ENCODE measurements at places on chromosomes 6 and 20. TPM values are rescaled to one million over a fixed set of nuclear protein-coding genes. Genes with fewer than 3 reads are reported as not detected.
A peak's percentile ranks its signal among the peaks of the same experiment; 100 is the strongest.

DNA sequence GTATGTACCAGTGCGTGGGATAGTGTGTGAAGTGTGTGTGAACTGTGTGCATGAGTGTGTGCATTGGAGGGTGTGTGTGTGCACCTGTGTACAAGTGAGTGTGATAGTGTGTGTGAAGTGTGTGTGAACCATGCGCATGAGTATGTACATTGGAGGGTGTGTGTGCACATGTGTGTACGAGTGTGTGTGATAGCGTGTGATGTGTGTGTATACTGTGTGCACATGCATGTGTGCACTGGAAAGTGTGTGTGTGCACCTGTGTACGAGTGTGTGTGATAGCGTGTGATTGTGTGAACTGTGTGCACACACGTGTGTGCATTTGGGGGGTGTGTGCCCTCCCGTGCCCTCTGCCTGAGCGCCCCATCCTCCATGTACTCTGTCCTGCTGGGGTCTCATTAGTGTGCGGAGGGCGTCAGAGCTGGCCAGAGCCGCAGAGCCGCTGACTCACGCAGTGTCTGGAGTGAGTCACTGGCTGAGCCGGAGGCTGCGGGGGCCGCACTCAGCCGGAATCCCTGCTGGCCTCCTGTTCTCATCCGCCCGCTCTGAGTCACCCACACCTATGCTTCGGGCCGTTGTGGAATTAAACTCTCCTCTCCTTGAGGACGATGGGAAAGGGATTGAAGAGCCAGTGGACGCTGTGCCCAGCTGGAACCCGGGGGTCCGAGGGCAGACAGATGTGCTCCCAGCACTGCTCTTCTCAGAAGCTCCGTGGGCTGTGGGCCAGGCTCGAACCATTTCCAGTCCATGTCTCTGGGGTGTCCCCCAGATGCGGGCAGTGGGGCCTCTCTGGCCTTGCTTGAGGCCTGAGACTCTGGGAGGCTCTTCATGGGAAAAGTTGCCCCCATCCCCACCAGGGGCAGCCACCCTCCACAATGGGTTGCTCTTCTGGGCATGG, 27.3 kb upstream of the STX16 start:
- DNase-seq = no peak
- no peaks in the 10 kb centered on the region for H3K36me3 ChIP-seq
- peaks cover 14% of the 10 kb centered on the region for H3K4me1 ChIP-seq
- no peak overlapping the region for H3K27ac ChIP-seq

- H3K4me3 ChIP-seq = no peak overlapping the region
- DNase-seq = no peak
- H3K27me3 ChIP-seq = no peaks in the 10 kb centered on the region
- no peaks in the 10 kb centered on the region for H3K36me3 ChIP-seq
Observed at GRCh38 chr20:58213121-58213520, 15.3 kb downstream of the ANKRD60 start.

DNA sequence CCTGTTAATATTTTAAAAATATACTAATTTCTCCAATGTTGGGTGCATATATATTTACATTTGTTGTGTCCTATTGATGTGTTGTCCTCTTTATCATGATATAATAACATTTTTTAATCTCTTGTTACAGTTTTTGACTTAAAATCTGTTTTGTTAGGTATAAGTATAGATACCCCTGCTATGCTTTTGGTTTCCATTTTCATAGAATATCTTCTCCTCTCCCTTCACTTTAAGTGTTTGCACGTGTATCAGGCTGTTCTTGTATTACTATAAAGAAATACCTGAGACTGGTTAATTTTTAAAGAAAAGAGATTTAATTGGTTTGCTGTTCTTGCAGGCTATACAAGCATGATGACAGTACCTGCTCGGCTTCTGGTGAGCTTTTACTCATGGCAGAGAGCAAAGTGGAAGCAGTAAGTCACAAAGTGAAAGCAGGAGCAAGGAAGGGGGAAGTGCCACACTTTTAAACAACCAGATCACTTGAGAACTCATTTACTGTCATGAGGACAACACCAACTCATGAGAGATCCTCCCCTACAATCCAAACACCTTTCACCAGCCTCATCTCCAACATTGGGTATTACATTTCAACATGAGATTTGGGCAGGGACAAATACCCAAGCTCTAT, 340.5 kb upstream of the SYNCRIP start:
- no peak overlapping the region for H3K27ac ChIP-seq
- peaks cover 8% of the 10 kb centered on the region for H3K36me3 ChIP-seq
- H3K27me3 ChIP-seq = peaks cover 2% of the 10 kb centered on the region
- H3K4me3 ChIP-seq = no peak overlapping the region
- peaks cover 2% of the 10 kb centered on the region for H3K4me1 ChIP-seq
- no peak for DNase-seq

GRCh38 chr6:113221850-113222249, 635.3 kb upstream of the MARCKS start:
- H3K36me3 ChIP-seq = no peaks in the 10 kb centered on the region
- H3K4me3 ChIP-seq = no peak overlapping the region
- H3K4me1 ChIP-seq = peaks cover 6% of the 10 kb centered on the region
- no peak overlapping the region for H3K27ac ChIP-seq
- H3K27me3 ChIP-seq = no peaks in the 10 kb centered on the region
- peak; percentile 13 for DNase-seq

DNA sequence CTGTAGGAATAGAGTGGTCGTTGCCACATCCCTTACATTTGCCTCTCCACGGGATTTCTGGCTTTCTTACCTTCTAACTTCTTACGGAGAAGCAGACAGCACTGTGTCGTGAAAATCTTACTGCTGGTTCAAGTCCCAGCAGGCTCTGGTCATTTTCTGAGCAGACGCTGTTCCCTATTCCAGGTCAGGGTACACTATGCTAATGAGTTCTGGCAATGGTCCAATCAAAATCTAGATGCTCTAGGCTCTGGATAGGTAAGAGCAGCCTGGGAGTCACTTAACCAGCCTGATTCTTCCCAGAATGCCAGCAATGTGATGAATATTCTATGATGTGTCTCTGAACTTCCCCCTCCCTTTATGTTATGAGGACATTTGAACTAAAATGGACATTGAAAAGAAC, at the start of gene GCM1:
TSS of gene GCM1 (minus strand) at position 158 of the 400 bp plus-strand sequence. CDS start 3,209 bp downstream, outside the sequence.
- no peak within 1 kb of the TSS for H3K4me3 ChIP-seq
- no peak within 1 kb of the TSS for H3K27ac ChIP-seq
- peaks cover 10% of the 10 kb centered on the region for H3K4me1 ChIP-seq
- peaks cover 7% of the 10 kb centered on the region for H3K27me3 ChIP-seq
- no peaks in the 10 kb centered on the region for H3K36me3 ChIP-seq

Gene LHFPL5
- total RNA-seq = not detected

- peaks cover 28% of the 10 kb centered on the region for H3K4me1 ChIP-seq
- DNase-seq = no peak
- no peak overlapping the region for H3K4me3 ChIP-seq
- H3K27ac ChIP-seq = no peak overlapping the region
Observed at GRCh38 chr20:38863024-38863851, 57.7 kb downstream of the PPP1R16B start.

Gene SNAI1
- 7.9 TPM for total RNA-seq

Gene DLGAP4
- total RNA-seq = 52.6 TPM

GRCh38 chr6:34027939-34028441, 117.9 kb downstream of the GRM4 start:
- no peak for DNase-seq
- peaks cover 14% of the 10 kb centered on the region for H3K36me3 ChIP-seq
- no peaks in the 10 kb centered on the region for H3K27me3 ChIP-seq
- H3K4me3 ChIP-seq = no peak overlapping the region

Gene RPP21
- total RNA-seq = 75.5 TPM

DNA sequence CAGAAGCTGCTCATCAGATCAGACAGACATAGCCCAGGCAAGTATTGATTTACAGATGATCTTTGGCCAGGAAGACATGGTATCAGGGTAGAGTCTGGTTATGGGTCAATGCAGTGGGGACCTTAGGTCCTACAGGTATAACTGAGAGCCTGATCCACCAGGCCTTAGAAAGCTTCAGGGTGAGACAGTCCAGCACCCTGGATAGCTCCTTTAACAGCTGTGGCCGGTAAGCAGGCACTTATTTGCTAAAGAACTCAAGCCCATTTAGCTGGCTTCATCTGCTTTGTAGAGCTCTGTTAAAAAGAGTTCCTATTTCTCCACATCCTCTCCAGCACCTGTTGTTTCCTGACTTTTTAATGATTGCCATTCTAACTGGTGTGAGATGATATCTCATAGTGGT, 39.6 kb downstream of the ESR1 start:
- H3K27me3 ChIP-seq = no peaks in the 10 kb centered on the region
- no peaks in the 10 kb centered on the region for H3K36me3 ChIP-seq
- no peak overlapping the region for H3K27ac ChIP-seq

Gene CASP8AP2
- 27.9 TPM for total RNA-seq

Gene ARFRP1
- total RNA-seq = 24.3 TPM

DNA sequence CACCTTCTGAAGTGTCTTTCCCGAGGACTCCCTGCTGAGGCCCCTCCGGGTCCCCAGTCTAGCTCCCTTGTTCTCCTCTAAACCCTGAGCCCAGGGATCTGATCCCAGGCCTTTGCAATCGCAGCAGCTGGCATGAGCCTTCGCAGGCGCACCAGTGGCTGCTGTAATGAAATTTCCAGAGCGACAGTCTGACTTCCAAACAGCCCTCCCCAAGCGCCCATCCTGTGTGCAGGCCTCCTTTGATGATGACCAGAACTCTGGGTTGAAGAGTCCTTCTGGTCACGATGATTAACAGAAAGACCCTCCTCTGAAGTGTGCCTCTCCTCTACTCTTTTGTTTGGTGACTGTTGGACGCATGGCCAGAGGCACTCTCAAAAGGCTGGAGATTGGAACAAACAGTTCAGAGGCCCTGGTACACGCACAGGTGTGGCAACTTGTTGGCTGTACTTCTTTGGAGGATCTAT, 89.1 kb upstream of the MPC1 start:
- H3K27me3 ChIP-seq = no peaks in the 10 kb centered on the region
- H3K4me1 ChIP-seq = 0 out of 2 replicates have a peak, but pooled peaks cover 4% of the 10 kb centered on the region
- no peak overlapping the region for H3K27ac ChIP-seq
- DNase-seq = no peak
- H3K4me3 ChIP-seq = no peak overlapping the region
- H3K36me3 ChIP-seq = peaks cover 5% of the 10 kb centered on the region

GRCh38 chr6:27419363-27419762, 30.8 kb downstream of the ZNF391 start:
- peaks cover 17% of the 10 kb centered on the region for H3K27me3 ChIP-seq
- no peak for DNase-seq
- H3K4me1 ChIP-seq = peaks cover 5% of the 10 kb centered on the region
- H3K36me3 ChIP-seq = peaks cover 4% of the 10 kb centered on the region

GRCh38 chr6:89281779-89282246, 33.3 kb downstream of the GABRR2 start:
- no peak overlapping the region for H3K27ac ChIP-seq
- peaks cover 4% of the 10 kb centered on the region for H3K27me3 ChIP-seq
- H3K36me3 ChIP-seq = no peaks in the 10 kb centered on the region

GRCh38 chr6:37004044-37004980, 1.1 kb upstream of the FGD2 start:
- no peak overlapping the region for H3K27ac ChIP-seq
- no peaks in the 10 kb centered on the region for H3K36me3 ChIP-seq
- H3K27me3 ChIP-seq = no peaks in the 10 kb centered on the region
- no peak overlapping the region for H3K4me3 ChIP-seq
- DNase-seq = no peak
- 0 out of 2 replicates have a peak, but pooled peaks cover 2% of the 10 kb centered on the region for H3K4me1 ChIP-seq

Gene OR12D3
- not detected for total RNA-seq

Gene LRRC1
- 12.6 TPM for total RNA-seq

- no peak for DNase-seq
- no peaks in the 10 kb centered on the region for H3K36me3 ChIP-seq
- H3K4me1 ChIP-seq = peaks cover 35% of the 10 kb centered on the region
- peak overlapping the region; percentile 95 for H3K4me3 ChIP-seq
Observed at GRCh38 chr6:53796791-53797190, 2.0 kb downstream of the LRRC1 start.

- no peak overlapping the region for H3K4me3 ChIP-seq
- peak; percentile 61 for DNase-seq
- H3K27me3 ChIP-seq = no peaks in the 10 kb centered on the region
- peaks cover 4% of the 10 kb centered on the region for H3K4me1 ChIP-seq
- no peaks in the 10 kb centered on the region for H3K36me3 ChIP-seq
Observed at GRCh38 chr6:87391334-87391733, 16.4 kb upstream of the CFAP206 start.
